AG08395 (cell line): ENCODE measurements at places on chromosomes 3 and 15.

DNA sequence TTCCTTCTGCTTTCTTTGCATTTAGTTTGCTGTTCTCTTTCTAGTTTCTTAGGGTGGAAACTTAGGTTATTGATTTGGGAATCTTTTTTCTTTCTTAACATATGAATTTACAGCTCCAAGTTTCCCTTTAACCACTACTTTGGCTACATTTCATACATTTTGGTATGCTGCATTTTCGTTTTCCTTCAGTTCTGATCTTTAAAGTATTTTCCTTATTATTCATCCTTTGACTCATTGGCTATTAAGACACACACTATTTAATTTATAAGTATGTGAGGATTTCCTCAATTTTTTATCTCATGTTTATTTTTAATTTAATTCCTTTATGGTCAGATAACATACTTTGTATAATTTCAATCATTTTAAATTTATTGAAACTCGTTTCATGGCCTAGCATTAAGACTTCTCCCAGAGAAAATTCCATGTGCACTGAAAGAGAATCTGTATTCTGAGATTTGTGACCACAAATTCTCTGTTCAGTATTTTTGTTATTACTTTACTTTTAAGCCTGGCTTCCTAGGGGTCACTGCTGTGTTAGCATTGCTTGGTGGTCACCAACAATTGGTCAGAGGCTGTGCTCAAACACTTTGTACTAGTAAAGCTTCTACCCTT, 87.7 kb downstream of the CFAP20DC start:
- DNase-seq = peak; percentile 30

GRCh38 chr3:101195951-101196713, 124.2 kb downstream of the IMPG2 start:
- DNase-seq = peak; percentile 59

DNA sequence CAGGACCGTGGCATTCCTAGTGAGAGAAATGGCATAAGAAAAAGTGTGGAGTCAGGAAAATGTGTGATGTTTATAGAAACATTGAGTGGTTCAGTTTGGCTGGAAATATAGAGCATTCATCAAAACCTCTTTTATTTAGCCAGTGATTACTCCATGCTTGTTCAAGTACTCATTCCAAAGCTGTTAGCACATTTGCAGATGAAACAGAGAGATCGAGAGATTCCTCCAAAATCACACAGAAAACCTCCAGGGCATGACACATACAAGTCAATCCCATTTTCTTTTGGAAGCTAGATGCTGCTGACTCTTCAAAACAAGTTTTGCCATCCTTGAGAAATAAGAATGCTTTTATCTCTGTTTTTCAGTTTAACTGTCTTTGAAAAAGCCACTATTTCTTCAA, 11.5 kb upstream of the MB21D2 start:
- DNase-seq = no peak

GRCh38 chr3:60578936-60579335, 672.3 kb downstream of the FHIT start:
- DNase-seq = no peak

DNA sequence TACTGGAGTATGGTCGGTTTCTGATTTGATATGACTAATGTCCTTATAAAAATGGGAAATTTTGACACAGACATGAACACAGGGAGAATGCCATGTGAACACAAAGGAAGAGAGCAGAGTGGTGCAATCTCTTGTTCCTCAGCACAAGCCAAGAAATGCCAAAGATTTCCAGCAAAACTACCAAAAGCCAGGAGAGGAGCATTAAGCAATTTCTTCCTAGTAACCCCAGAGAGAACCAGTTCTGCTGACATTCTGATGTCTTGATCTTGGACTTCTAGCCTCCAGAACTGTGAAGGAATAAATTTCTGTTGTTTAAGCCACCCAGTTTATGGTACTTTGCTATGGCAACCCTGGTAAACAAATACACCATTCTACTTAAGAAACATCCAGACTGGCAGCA, 227.8 kb upstream of the MRPL3 start:
- no peak for DNase-seq

DNA sequence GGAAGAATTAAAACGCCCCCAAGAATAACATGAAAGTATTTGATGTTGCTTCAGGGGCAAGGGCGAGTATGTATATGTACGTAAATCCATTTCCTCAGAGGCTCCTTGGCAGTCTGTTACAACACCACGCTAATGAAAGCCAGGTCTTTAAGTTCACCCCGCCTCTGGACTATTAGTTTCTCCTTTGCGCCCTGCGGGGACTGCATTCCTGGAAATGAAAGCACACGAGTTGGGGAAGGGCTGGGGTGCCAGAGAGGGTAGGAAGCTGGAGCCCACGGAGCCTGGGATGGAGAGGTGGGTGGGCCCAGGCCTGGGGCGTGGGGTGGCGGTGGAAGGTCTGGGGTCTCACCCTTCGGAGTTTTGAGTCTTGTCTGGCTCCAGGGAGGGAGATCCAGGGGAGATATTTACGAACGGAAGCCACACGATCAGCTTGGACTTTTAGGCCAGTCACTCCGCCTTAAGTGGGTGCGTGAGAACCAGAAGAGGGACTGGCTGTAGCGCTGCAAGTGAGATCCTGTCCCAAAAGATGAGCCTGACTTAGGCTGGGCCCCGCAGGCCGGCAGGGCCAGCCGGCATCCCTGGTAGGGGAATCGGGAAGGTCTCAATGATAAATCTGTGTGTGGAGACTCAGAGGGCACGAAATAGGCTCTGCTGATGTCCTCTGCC, 1.6 kb upstream of the PLCL2 start:
- peak; percentile 30 for DNase-seq

GRCh38 chr15:39890621-39891020, 29.4 kb downstream of the GPR176 start:
- DNase-seq = no peak

- DNase-seq = peak; percentile 98
These were observed at the start of gene MYO1E for GRCh38 chr15:59372352-59373211. TSS of gene MYO1E (minus strand) at chr15:59372871. CDS start at chr15:59372500, 371 bp downstream.

DNA sequence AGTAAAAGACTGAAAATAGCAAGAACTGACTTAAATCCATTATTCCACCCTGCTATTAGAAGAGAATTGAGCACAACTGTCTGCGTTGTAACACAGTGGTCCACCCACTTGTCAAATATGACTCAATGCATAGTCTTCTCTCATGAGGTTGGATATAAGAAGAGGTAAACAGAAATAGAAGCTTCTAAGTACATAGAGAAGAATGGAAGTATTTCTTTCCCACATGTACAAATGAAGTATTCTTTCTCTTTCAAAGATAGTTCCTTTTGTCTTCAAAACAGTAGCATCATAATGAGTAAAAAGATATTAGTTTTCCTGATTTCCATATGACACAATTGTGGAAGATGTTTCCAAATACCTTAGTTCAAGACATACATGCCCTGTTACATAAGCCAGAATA, 348.6 kb upstream of the CCDC54 start:
- DNase-seq = no peak

GRCh38 chr15:90862964-90863778, 5.2 kb upstream of the FURIN start:
- peak; percentile 24 for DNase-seq

- DNase-seq = peak; percentile 28
These were observed 815 bp downstream of the SPINT1 start for GRCh38 chr15:40844696-40845030.

GRCh38 chr3:42704136-42704841, 1.7 kb upstream of the HHATL start:
- DNase-seq = no peak

DNA sequence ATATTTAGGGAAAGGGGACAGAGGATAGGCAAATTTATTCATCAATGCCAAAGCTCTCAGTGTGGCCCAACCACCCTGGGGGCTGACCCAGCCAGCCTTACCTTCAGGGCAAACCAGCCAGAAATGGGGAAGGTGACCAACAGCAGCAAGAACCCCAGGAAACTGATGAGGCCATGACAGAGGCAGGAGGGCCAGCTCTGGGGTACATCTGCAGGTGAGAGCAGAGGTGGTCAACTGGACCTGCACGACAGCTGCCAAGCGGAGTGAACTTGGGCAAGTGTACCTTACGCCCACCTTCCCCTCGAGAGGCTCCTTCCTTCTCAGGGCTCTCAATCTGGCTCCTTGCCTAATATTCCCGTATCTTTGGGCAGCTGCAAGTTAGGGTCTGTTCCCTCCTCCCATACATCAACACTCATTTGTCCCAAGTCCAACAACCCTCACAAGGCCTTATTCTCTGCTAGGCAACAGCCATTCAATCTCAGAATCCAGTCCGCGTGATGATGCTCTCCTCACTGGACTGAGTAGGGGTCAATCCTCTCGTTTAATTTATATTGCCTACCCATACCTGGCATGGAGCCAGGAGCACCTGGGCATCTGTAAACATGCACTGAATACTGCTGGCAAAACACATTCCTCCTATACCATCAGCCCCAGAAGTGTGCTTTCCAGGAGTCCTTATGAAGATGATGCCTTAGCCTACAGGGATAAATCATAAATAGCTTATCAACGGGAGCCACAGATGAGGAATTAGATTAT, 1.7 kb downstream of the STOML1 start:
- DNase-seq = no peak

DNA sequence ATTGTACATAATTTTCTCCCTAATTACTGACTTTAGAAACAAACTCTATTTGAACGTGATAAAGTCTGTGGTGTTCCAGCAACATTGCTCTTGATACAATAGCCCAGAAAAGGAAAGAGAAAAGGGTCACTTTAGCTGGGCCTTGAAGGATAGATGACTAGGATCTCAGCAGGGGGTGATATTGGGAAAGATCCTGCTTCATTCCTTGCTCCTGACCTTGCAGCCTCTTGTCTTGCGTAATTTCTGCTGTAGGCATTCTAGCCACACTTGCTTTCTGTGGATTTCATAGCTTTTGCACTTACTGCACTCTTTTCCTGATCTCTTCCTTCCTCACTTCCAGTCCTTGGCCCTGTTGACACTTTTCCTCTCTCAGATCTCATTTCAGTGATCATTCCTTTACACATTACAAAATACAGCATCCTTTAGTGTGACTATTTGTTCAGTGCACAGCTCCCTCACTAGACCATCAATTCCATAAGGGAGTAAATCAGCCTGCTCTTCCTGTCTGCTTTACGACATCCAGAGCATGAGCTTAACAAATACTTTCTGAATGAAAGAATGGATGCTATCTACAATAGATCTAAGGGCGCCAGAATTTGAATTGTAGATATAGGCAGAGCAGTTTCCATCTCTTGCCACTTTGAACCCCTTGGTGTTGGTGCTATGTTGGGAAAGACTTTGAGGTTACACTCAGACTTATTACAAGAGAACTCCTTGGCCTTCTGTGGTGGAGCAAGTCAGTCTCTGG, 559.6 kb upstream of the MDFIC2 start:
- DNase-seq = peak; percentile 80

GRCh38 chr15:73353734-73354133, 15.0 kb downstream of the HCN4 start:
- DNase-seq = no peak

GRCh38 chr3:56800832-56801661, 702 bp downstream of the ARHGEF3 start:
- DNase-seq = no peak

DNA sequence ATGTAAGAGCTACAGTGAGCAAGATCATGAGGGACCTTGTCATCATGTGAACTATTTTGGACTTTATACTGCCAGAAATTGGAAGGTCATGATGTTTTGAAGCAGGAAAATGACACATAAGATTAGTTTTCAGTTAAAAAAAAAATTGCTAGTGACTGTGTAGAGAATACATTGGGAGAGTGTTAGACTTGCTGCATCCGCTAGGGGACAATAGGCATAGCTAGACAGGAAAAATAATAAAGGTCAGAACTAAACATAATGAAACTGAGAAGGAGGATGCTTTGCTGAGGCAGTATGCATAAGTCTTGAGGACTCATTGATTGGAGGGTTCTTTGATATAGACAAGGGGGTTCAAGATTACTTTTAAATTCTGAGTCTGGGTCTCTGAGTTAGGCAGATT, 275.8 kb upstream of the KCNH8 start:
- no peak for DNase-seq

GRCh38 chr3:13103416-13104058, 30.3 kb upstream of the IQSEC1 start:
- DNase-seq = no peak

DNA sequence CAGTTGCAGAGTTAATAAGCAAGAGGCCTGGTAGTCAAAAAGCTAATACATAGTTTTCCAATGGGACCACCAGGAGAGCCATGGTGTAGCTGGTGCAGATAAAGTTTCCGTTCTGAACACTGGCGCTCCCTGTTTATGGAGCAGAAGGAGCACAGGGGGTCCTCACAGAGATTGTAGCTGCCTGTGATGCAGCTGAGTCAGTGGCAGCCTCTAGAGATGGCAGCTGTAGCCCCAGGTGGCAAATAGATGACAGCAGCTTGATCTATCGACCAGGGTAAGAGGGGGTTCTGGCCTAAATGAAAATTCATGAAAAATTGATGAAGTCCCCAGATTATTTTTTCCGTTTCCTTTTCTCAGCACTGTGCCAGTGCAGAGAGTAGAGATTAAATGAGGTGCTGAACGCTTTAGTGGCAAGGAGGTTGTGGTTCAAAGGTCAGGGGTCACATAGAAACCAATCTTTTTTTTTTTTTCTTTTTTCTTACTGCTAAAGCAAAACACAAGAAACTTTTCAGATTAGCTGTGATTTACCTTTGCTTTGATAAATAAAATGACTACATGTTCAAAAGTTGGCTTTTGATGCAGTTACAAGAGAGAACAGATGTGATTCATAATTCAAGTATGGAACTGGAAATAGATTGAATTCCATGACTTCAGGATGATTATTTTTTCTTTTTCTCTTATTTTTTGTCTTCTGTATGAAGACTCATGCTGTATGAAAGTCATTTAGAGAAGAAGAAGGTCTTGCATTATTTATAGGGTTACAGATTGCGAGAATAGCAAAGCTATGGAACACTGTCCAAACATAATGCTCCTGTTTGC, 63.3 kb downstream of the ROBO2 start:
- DNase-seq = no peak

DNA sequence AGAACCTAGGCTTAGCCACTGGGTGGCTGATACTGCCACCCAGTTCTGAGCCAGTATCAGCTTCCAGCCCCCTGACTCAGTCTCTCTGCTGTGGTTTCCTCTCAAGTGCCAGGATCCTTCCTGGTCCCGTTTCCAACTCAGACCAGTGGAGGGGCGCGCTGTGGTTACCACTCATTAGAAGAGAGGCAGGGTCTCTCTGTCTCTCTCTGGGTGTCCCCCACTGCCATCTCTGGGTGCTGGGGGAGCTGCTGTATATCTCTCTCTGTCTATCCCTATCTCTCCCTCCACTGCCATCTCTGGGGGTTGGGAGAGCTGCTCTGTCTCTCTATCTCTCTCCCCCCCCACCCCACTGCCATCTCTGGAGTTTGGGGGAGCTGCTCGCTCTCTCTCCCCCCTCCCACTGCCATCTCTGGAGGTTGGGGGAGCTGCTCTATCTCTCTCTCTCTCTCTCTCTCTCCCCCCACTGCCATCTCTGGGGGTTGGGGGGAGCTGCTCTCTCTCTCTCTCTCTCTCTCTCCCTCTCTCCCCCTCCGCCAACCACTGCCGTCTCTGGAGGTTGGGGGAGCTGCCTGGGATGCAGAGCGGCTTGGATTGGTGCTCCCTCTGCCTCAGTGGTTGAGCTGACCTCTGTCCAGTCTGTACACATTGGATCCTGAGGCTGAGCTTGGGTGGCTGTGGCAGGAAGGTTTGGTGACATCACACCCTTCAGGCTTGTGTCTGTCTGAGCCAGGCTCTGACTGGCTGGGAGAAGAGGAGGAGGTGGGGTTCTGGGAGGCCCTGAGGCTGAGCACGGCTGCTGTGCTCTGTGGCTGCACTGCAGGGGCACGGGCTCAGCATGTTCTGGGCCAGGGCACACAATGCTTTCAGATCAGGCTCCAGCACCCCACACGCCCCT, 98.9 kb downstream of the APBA2 start:
- DNase-seq = no peak

GRCh38 chr3:77186728-77187127, 146.8 kb downstream of the ROBO2 start:
- no peak for DNase-seq

- DNase-seq = no peak
These were observed 6.7 kb upstream of the BFSP2 start for GRCh38 chr3:133393204-133393603.
